ENCODE measurements at places on chromosomes 4 and X.

- DNase-seq: no peak
These were observed 38.6 kb upstream of the TMEM184C start for GRCh38 chr4:147578593-147578992.

- no peak for DNase-seq
These were observed 109.0 kb upstream of the ATOH1 start for GRCh38 chr4:93719552-93719951.

DNA sequence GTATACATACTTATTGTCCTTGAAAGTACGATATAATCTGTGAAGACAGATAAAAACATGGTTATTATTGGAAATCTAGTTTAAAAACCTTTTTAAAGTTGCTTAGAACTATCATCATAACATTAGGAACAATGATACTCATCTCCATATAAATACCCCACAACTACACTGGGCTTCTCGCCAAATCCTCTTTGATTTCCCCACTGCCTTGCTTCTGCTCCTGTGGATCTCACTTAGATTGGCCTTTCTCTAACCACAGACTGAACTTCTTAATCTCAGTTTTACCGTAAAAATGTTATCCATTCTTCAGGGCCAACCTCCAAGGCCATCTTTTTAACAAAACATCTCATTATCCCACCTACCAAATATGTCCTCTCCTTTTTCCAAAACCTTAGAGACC lies 77.6 kb downstream of the PRKG2 start:
- no peak for DNase-seq

- DNase-seq: no peak
These were observed 31.4 kb upstream of the PDLIM5 start for GRCh38 chr4:94420356-94420755.

GRCh38 chr4:3813151-3814052 lies 47.2 kb downstream of the ADRA2C start:
- DNase-seq: no peak

- DNase-seq: no peak
These were observed 224.2 kb downstream of the RCHY1 start for GRCh38 chr4:75289914-75290582.

DNA sequence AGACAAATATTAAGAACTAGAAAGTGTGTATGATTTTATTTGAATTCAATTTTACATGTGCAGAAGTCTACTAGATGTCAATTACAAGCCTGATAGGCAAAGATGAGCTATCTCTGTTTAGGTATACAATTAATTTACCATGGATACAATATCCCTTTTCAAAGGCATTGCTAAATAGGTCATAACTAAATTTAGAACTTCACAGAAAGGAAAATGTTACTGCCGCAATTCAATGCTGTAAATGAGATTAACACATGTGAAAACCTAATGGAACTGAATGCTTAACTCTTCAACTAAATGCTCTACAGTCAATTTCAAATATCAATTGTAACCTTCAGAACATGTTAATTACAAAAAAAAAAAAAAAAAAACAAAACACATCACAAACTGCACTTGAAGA lies 14.6 kb downstream of the RAP2C start:
- DNase-seq: no peak

DNA sequence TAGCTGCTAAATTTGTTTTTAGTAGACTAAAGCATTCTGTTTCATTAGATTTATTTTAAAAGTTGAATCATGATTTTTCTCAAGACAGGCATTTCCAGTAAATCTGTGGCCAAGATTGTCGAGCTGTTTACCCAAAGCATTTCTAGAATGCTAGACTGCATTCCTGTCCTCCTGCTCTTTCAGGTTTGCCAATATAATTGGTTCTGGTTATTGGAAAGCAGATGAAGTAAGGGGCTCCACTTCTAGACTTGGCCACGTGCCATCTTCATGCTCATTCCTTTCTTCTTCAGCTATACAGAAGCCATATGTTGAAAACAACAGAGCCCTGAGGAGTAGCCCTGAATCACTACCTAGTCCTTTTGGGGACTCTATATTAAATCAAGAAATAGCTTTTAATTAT lies 62.5 kb downstream of the PGRMC2 start:
- DNase-seq: no peak

All from stimulated activated CD4-positive, alpha-beta T cell treated with anti-CD3 and anti-CD28 coated beads, Interleukin-15, amount 100 ng/mL, for 1 hour (primary cell).